ENCODE measurements at places on chromosomes 7 and 10. TPM values are rescaled to one million over a fixed set of nuclear protein-coding genes. Genes with fewer than 3 reads are reported as not detected.

- no peak overlapping the region for H3K4me3 ChIP-seq
- H3K27me3 ChIP-seq = no peaks in the 10 kb centered on the region
These were observed 58.4 kb downstream of the JCAD start for GRCh38 chr10:30000802-30001571.

GRCh38 chr7:8151161-8151725, 110.7 kb downstream of the ICA1 start:
- H3K4me3 ChIP-seq = no peak overlapping the region
- DNase-seq = no peak
- peaks cover 7% of the 10 kb centered on the region for H3K4me1 ChIP-seq
- H3K36me3 ChIP-seq = no peaks in the 10 kb centered on the region
- no peaks in the 10 kb centered on the region for H3K27me3 ChIP-seq

GRCh38 chr7:120833546-120833945, 24.4 kb downstream of the TSPAN12 start:
- no peaks in the 10 kb centered on the region for H3K27me3 ChIP-seq
- H3K36me3 ChIP-seq = no peaks in the 10 kb centered on the region
- DNase-seq = no peak
- no peak overlapping the region for H3K4me3 ChIP-seq

- no peaks in the 10 kb centered on the region for H3K36me3 ChIP-seq
These were observed 111.6 kb upstream of the PTPRZ1 start for GRCh38 chr7:121761399-121761798.

GRCh38 chr7:116571552-116571951, 46.7 kb downstream of the CAV1 start:
- DNase-seq = no peak
- H3K27me3 ChIP-seq = no peaks in the 10 kb centered on the region
- H3K4me1 ChIP-seq = no peaks in the 10 kb centered on the region
- H3K4me3 ChIP-seq = no peak overlapping the region
- no peaks in the 10 kb centered on the region for H3K36me3 ChIP-seq
- H3K27ac ChIP-seq = no peak overlapping the region

DNA sequence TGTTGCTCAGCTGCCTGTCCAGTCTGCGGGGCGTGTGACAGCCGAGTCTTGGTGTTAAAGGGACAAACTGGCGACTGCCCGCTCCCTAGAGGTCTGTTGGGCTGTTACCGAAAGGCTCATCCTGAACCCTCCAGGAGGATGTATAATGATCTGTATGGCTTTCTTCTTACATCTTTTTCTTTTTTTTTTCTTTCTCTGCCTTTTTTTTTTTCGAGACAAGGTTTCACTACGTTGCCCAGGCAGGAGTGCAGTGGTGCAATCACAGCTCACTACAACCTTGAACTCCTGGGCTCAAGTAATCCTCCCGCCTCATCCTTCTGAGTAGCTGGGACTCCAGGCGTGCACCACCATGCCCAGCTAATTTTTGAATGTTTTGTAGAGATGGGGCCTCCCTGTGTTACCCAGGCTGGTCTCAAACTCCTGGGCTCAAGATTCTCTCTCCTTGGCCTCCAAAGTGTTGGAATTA, 857 bp downstream of the INTS15 start:
- H3K4me1 ChIP-seq = peaks cover 19% of the 10 kb centered on the region
- H3K27ac ChIP-seq = peak overlapping the region; percentile 88
- H3K4me3 ChIP-seq = peak overlapping the region; percentile 77
- DNase-seq = no peak

DNA sequence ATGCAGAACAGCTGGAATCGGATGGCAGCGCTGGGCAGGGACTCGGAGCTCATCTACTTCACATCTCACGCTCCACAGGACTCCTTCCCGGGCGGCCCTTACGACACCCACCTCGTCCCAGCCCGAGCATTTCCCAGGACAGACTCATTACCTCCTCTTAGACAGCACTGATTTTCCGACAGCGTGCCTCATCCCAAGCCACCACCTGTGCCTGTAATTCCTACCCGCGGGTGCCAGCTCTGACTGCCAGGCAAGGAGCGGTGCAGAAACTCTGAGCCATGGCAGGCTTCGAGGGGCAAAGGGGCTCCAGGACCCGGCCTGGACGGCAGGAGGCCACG, 25.6 kb downstream of the GPER1 start:
- no peaks in the 10 kb centered on the region for H3K36me3 ChIP-seq
- H3K4me1 ChIP-seq = no peaks in the 10 kb centered on the region
- no peak overlapping the region for H3K4me3 ChIP-seq
- no peak for DNase-seq

DNA sequence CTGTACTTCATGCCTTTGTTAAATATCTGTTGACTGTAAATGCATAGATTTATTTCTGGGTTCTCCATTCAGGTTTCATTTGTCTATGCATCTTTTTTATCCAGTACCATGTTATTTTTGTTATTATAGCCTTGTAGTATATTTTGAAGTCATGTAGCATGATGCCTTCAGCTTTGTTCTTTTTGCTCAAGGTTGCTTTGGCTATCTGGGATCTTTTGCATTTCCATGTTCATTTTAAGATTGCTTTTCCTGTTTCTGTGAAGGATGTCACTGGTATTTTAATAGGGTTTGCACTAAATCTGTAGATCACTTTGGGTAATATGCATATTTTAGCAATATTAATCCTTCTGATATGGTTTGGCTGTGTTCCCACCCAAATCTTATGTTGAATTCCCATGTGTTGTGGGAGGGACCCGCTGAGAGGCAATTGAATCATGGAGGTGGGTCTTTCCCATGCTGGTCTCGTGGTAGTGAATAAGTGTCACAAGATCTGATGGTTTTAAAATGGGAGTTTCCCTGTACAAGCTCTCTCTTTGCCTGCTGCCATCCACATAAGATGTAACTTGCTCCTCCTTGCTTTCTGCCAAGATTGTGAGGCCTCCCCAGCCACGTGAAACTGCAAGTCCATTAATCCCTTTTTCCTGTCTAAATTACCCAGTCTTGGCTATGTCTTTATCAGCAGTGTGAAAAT, 302.8 kb upstream of the SEMA3C start:
- H3K4me1 ChIP-seq = no peaks in the 10 kb centered on the region
- H3K4me3 ChIP-seq = no peak overlapping the region
- DNase-seq = no peak

GRCh38 chr7:132390705-132391104, 185.6 kb downstream of the PLXNA4 start:
- no peaks in the 10 kb centered on the region for H3K27me3 ChIP-seq
- no peaks in the 10 kb centered on the region for H3K4me1 ChIP-seq
- H3K36me3 ChIP-seq = no peaks in the 10 kb centered on the region

The GCC1 gene
- total RNA-seq = 19.6 TPM

The SUN3 gene
- not detected for total RNA-seq

The EPHB4 gene
- total RNA-seq = 13.2 TPM

The HYCC1 gene
- total RNA-seq = 21.2 TPM

All from naive thymus-derived CD4-positive, alpha-beta T cell (primary cell).